ENCODE measurements at places on chromosomes 12 and 14. TPM values are rescaled to one million over a fixed set of nuclear protein-coding genes. Genes with fewer than 3 reads are reported as not detected.

KLHL28 gene
- 4.2 TPM for total RNA-seq

GRCh38 chr14:71300566-71301330 lies 393.5 kb downstream of the PCNX1 start:
- no peak for DNase-seq

GRCh38 chr12:44000309-44000952 lies 164.6 kb downstream of the TMEM117 start:
- peak; percentile 38 for DNase-seq

TAS2R31 gene
- not detected for total RNA-seq

PAPLN gene
- 1.7 TPM for total RNA-seq

- DNase-seq, result no peak
These were observed 37.5 kb downstream of the FZD10 start for GRCh38 chr12:130199581-130200390.

- peak; percentile 9 for DNase-seq
These were observed 146.4 kb upstream of the FOXN3 start for GRCh38 chr14:89563471-89563870.

DNA sequence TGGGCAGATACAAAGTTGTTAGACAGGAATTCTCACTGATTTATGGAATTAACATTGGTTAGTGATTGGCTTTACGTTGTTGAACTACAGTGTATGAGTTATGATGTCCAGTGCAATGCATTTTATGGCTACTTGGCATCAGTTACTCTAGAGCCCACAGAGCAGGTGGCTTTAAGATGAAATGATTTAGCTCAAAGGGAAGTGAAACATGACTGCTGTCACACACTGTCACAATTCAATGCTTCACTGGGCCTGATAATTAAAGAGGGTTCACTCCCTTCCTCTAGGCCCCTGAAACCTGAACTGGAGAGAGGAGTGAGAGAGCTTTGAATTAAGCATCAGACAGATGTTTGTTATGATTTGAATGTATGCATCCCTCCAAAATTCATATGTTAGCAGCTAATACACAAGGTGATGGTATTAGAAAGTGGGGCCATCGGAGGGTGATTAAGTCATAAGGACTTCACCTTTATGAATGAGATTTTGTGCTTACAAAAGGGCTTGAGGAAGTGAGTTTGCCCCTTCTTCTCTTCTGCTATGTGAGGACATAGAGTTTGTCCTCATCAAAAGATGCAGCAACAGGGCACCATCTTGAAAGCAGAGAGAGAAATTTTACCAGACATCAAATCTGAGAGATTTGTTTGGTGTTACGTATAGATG lies 175.8 kb upstream of the GRIN2B start:
- DNase-seq, result no peak

SOCS2 gene
- total RNA-seq, result 20.2 TPM

- peak; percentile 76 for DNase-seq
These were observed 1.1 kb upstream of the HEBP1 start for GRCh38 chr12:13000925-13001774.

NRIP2 gene
- not detected for total RNA-seq

DNA sequence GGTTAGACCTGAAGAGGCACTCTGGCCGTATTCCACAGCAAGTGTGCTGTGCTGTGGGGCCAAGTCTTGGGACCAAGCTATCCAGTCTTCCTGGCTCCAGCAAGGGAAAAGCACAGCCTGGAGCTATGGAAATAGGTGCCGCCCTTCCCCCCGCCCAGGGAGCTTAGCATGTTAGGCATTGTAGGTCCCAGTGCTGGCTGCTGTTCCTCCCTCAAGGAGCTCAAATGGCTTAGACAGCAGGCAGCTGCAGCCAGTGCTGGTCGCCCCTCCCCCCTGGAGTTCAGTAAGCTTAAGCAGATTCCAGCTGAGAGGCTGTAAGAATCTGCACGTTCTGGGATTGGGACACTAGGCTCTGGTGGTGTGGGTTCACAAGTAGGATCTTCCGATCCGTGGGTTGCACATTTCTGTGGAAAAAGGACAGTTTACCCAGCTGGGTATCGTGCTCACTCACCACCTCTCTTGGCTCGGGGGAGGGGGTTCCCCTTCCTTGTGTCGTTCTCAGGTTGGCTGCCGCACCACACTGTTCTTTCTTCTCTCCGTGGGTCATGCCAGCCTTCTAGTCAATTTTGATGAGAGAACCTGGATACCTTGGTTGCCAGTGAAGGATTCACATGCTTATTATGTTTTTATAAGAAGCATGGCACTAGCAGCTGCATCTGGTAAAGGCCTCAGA lies 127.3 kb downstream of the CNTN1 start:
- DNase-seq, result no peak

- peak; percentile 70 for DNase-seq
These were observed 229.8 kb upstream of the LRIG3 start for GRCh38 chr12:59149995-59150642.

DNA sequence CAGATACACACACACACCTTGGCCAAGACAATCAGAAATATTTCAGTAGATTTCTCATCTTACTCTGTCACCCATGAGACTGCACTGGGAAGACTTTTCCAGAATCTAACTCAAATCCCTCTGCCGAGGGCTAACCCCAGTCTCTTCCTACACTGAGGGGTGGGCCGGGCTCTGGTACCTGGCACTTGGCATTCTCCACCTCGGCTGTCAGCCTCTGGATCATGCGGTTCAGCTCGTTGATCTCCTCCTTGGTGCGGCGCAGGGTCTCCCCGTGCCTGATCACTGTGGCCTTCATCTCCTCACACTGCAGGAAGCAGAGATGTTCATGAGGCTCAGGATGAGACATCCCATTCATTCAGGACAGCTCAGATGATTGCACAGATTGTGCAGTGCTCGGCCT lies 4.9 kb downstream of the KRT83 start:
- DNase-seq, result no peak

- DNase-seq, result no peak
These were observed 30.4 kb upstream of the PKP2 start for GRCh38 chr12:32926963-32927362.

- no peak for DNase-seq
These were observed 91.1 kb upstream of the SLC38A4 start for GRCh38 chr12:46916796-46917419.

- peak; percentile 67 for DNase-seq
These were observed 110.5 kb downstream of the ASCL4 start for GRCh38 chr12:107884769-107885694.

PRKAG1 gene
- 68.2 TPM for total RNA-seq

SCNN1A gene
- 0.23 TPM for total RNA-seq

TAS2R50 gene
- total RNA-seq, result 0.34 TPM

- DNase-seq, result no peak
These were observed 141.0 kb downstream of the SLC8A3 start for GRCh38 chr14:70047598-70048312.

DNA sequence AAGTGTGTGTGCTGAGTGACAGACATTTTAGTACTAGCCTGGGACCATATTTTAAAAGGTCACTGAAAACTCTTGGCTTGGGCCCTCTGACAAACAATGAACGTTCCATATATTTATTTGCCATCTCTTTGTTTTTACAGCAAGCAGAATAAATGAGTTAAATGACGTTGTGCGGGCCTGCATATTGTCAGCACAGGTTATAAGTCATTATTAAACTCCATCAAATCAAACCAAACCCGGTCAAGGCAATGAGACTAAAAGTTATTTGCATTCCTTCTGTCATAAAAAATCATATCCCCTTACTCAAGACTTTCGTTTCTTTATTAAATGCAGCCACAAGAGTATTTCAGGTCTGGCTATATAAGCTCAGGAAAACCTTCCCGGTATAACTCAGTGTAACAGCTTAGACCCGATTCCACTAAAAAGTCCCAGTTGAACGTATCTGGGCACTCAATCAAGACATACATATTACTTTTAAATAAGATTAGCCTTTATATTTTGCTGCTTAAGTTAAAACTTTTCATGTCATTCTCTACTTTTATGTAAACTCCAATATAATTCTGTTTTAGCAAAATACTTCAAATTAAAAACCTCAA lies 84.9 kb downstream of the DICER1 start:
- no peak for DNase-seq

CIDEB gene
- total RNA-seq, result not detected

Data from Daoy (cell line).